ENCODE measurements at places on chromosomes 1 and 21. TPM values are rescaled to one million over a fixed set of nuclear protein-coding genes. Genes with fewer than 3 reads are reported as not detected.
A peak's percentile ranks its signal among the peaks of the same experiment; 100 is the strongest.

- H3K27ac ChIP-seq, result peak overlapping the region; percentile 91
- H3K36me3 ChIP-seq, result no peaks in the 10 kb centered on the region
- H3K4me1 ChIP-seq, result peaks cover 29% of the 10 kb centered on the region
- H3K27me3 ChIP-seq, result no peaks in the 10 kb centered on the region
These were observed 164.7 kb downstream of the NRIP1 start for GRCh38 chr21:14900058-14900457.

GRCh38 chr1:200211157-200211556 lies 183.6 kb downstream of the NR5A2 start:
- H3K36me3 ChIP-seq, result peaks cover 6% of the 10 kb centered on the region
- H3K27ac ChIP-seq, result peak overlapping the region; percentile 43
- H3K27me3 ChIP-seq, result no peaks in the 10 kb centered on the region
- H3K4me1 ChIP-seq, result peaks cover 51% of the 10 kb centered on the region
- H3K4me3 ChIP-seq, result 0 out of 2 replicates have a peak overlapping the region, but pooled peaks have one; percentile 1
- peak; percentile 78 for DNase-seq

Gene EGLN1
- total RNA-seq, result 28.4 TPM

GRCh38 chr1:230250666-230251065 lies 175.5 kb downstream of the PGBD5 start:
- peaks cover 37% of the 10 kb centered on the region for H3K36me3 ChIP-seq
- no peak overlapping the region for H3K27ac ChIP-seq
- DNase-seq, result no peak
- no peaks in the 10 kb centered on the region for H3K4me1 ChIP-seq
- peaks cover 3% of the 10 kb centered on the region for H3K27me3 ChIP-seq

- peaks cover 26% of the 10 kb centered on the region for H3K36me3 ChIP-seq
- peak; percentile 21 for DNase-seq
- H3K4me1 ChIP-seq, result peaks cover 45% of the 10 kb centered on the region
- H3K27ac ChIP-seq, result peak overlapping the region; percentile 47
- H3K4me3 ChIP-seq, result peak overlapping the region; percentile 91
These were observed 749 bp downstream of the AKIRIN1 start for GRCh38 chr1:38991638-38992411.

Gene CHIA
- total RNA-seq, result not detected

GRCh38 chr1:160104486-160104885 lies 6.1 kb upstream of the IGSF8 start:
- H3K27ac ChIP-seq, result no peak overlapping the region
- no peak overlapping the region for H3K4me3 ChIP-seq
- H3K36me3 ChIP-seq, result no peaks in the 10 kb centered on the region
- peaks cover 14% of the 10 kb centered on the region for H3K27me3 ChIP-seq
- H3K4me1 ChIP-seq, result peaks cover 27% of the 10 kb centered on the region

- no peaks in the 10 kb centered on the region for H3K36me3 ChIP-seq
- no peak for DNase-seq
- H3K4me1 ChIP-seq, result peaks cover 43% of the 10 kb centered on the region
- H3K27me3 ChIP-seq, result peaks cover 2% of the 10 kb centered on the region
- H3K27ac ChIP-seq, result peak overlapping the region; percentile 60
- H3K4me3 ChIP-seq, result no peak overlapping the region
These were observed 7.5 kb downstream of the SDC3 start for GRCh38 chr1:30900931-30901560.

Gene HHAT
- total RNA-seq, result 3.3 TPM

DNA sequence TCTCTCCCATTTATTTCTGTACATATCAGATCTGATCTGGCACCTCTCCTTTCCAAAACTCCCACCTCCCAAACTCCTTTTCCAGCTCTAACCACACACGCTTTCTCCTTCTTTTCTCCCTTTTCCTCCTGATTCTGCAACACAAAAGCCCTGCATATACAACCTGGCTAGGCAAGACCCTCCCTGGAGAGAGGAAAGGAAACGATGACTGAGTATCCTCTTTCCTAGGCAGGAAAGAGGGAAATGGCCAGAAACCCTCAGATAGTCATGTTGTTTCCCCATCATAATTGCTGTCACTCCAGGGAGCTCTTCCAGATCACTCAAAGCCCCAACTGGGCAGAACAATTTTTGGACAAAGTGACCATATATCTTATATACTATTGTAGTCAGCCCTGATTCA lies 32.3 kb upstream of the PRELP start:
- H3K36me3 ChIP-seq, result no peaks in the 10 kb centered on the region
- DNase-seq, result no peak
- peaks cover 12% of the 10 kb centered on the region for H3K27me3 ChIP-seq
- H3K4me3 ChIP-seq, result no peak overlapping the region
- H3K4me1 ChIP-seq, result peaks cover 36% of the 10 kb centered on the region

DNA sequence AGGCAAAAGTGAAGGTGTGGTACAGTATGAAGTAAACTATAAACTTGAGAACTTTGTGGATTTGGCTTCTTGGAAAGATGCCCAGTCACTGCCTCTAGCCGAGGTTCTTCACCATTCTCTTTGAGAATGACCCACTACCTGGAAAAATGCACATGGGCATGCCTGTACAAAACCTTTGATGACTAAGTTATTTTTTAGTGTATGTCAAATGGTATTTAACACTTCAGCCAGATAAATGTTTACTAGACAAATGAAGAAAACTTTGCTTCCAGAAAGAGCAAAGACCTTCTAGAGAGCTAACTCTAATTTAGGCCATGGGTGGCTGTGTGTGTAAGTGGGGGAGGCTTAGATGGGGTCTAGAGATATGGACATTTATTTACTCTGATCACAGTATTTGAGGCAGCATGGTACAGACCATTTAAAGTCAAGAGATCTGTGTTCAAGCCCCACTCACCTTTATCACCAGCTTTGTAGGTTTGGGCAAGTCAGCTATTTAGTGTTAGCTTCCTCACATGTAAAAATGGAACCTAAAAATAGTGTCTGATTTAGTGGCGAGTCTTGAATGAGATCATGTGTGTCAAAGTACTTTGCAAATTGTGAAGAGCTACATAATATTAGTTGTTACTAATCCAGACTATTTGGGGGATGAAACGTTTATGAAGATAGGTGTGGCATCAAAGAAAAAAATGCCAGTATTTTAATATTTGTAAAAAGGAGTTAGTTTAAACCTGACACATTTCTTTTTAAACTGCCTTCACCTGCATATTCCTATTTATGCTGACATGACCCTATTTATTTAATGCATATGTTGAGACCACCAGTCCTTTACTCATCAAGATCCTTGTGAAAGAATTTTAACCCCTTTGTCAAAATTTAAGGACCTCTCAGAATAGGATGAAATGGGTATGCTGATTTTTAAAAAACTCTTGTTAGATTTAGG lies 20.2 kb downstream of the NFYC start:
- peak overlapping the region; percentile 95 for H3K4me3 ChIP-seq
- peak; percentile 43 for DNase-seq
- H3K27me3 ChIP-seq, result no peaks in the 10 kb centered on the region
- peaks cover 52% of the 10 kb centered on the region for H3K4me1 ChIP-seq
- peak overlapping the region; percentile 74 for H3K27ac ChIP-seq

DNA sequence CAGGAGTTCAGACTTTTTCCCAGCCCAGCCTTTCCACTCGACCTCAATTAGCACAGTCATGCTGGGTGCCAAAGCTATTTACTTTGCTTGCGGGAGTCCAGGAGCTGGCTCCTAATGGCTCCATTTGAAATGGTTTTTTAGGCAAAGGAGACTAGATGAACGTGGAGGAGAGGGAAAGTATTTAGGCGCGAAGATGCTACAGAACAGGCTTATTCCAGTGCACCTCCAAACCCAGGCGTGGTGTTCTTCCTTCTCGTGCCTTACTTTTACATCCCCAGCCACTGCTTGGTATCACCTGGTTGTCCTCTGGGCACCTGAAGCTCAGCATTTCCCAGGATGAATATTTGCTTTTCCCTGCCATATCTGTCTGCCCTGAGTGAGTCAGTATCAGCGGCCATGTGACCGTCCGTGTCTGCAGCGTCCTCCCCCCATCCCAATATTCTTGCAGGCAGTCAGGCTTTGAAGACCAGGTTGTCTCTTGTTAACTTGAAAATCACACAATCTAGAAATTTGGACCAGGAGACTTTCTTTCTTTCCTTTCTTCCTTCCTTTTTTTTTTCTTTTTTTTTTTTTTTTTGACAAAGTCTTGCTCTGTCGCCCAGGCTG lies 198.5 kb downstream of the DYRK1A start:
- H3K27ac ChIP-seq, result peak overlapping the region; percentile 99
- peaks cover 31% of the 10 kb centered on the region for H3K4me1 ChIP-seq
- H3K27me3 ChIP-seq, result peaks cover 1% of the 10 kb centered on the region
- H3K4me3 ChIP-seq, result peak overlapping the region; percentile 91
- DNase-seq, result no peak
